Esophagus muscularis mucosa (tissue), 4 donors: ENCODE measurements at places on chromosomes 11 and 22. TPM values are rescaled to one million over a fixed set of nuclear protein-coding genes. Genes with fewer than 3 reads are reported as not detected.
A peak's percentile ranks its signal among the peaks of the same experiment; 100 is the strongest.

- H3K36me3 ChIP-seq: peaks cover 24% of the 10 kb centered on the region
- no peak for DNase-seq
- no peak overlapping the region for H3K4me3 ChIP-seq
- no peaks in the 10 kb centered on the region for H3K27me3 ChIP-seq
- no peak overlapping the region for H3K27ac ChIP-seq
- H3K4me1 ChIP-seq: peaks cover 38% of the 10 kb centered on the region
Measured at GRCh38 chr11:12005476-12005875, 3.0 kb downstream of the DKK3 start.

DNA sequence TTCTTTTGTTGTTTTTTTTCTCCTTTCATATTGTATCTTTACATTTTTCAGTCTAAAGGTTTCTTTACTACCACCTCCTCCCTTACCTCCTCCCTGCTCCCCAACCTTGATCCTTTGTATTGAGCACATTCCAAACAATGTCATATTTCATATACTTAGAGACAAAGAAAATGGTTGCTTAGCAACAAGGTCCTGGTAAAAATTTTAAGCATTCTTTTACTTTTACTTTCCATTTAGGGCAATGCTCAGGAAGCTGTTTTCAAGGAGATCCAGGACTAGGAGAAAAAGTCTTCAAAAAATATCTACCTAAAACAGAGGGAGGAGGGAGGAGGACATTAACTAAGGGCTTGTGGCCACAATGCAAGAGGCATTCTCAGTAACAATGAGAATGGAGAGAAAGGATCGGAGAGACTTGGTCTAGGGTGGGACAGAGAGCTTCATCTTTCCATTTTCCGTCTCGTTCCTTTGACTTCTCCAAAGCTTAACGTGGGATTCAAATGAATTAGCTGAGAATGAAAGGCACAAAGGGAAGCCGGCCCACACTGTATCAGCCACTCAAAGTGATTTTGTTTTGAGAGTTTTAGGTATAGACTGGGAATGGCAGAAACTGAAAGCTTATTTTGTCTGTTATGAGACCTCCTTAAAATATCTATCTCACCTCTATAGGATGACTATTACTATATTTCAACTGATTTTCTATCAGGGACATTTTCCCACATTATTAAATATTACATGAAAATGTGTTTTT lies 455.7 kb downstream of the RAB38 start:
- DNase-seq: no peak
- H3K4me3 ChIP-seq: no peak overlapping the region
- no peaks in the 10 kb centered on the region for H3K27me3 ChIP-seq
- no peak overlapping the region for H3K27ac ChIP-seq
- H3K36me3 ChIP-seq: no peaks in the 10 kb centered on the region

GRCh38 chr22:23220485-23221350 lies 40.4 kb downstream of the BCR start:
- H3K4me1 ChIP-seq: peaks cover 99% of the 10 kb centered on the region
- H3K27ac ChIP-seq: peak overlapping the region; percentile 33
- no peak for DNase-seq
- H3K27me3 ChIP-seq: no peaks in the 10 kb centered on the region
- H3K36me3 ChIP-seq: no peaks in the 10 kb centered on the region

GRCh38 chr22:26970809-26971394 lies 313.5 kb downstream of the MIAT start:
- no peak overlapping the region for H3K27ac ChIP-seq
- no peaks in the 10 kb centered on the region for H3K4me1 ChIP-seq
- H3K36me3 ChIP-seq: no peaks in the 10 kb centered on the region
- no peaks in the 10 kb centered on the region for H3K27me3 ChIP-seq

- DNase-seq: peak; percentile 89
- no peaks in the 10 kb centered on the region for H3K27me3 ChIP-seq
- H3K4me1 ChIP-seq: peaks cover 52% of the 10 kb centered on the region
- H3K4me3 ChIP-seq: peak overlapping the region; percentile 47
- peak overlapping the region; percentile 91 for H3K27ac ChIP-seq
Measured at GRCh38 chr11:2777871-2778629, 78.3 kb upstream of the KCNQ1OT1 start.

DNA sequence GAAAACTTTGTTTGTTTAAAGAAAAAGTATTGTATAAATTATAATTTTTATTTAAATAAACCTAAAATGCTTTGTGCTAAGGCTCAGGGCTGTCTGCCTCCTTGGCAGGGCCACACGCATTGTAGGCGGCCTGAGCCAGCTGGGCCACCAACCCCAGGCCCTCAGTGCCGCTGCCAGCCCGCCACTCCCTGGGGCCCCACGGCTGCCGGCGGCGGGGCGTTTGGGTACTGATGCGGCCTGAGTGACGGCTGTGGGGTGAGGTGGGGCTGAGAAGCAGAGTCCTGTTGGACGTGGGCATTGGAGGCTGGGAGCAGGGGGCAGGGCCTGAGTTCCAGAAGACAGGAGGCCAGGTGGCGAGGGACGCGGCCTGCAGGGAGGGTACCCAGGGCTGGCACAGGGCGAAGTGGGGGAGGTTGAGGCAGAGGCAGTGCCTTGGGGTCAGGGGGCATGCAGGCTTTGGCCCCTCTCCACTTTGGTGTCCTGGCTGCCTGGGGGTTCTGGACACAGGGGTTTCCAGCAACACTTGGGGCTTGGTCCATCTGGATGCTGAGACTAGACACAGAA lies 58.3 kb downstream of the CERK start:
- no peak overlapping the region for H3K4me3 ChIP-seq
- peak overlapping the region; percentile 57 for H3K27ac ChIP-seq
- no peak for DNase-seq
- peaks cover 31% of the 10 kb centered on the region for H3K36me3 ChIP-seq
- H3K27me3 ChIP-seq: no peaks in the 10 kb centered on the region
- peaks cover 19% of the 10 kb centered on the region for H3K4me1 ChIP-seq

GRCh38 chr11:86990515-86990914 lies 35.3 kb upstream of the FZD4 start:
- DNase-seq: no peak
- H3K4me1 ChIP-seq: peaks cover 11% of the 10 kb centered on the region
- H3K36me3 ChIP-seq: no peaks in the 10 kb centered on the region
- H3K27ac ChIP-seq: no peak overlapping the region
- H3K27me3 ChIP-seq: no peaks in the 10 kb centered on the region

- peak overlapping the region; percentile 43 for H3K4me3 ChIP-seq
- no peaks in the 10 kb centered on the region for H3K36me3 ChIP-seq
- no peak for DNase-seq
- no peaks in the 10 kb centered on the region for H3K27me3 ChIP-seq
- peak overlapping the region; percentile 95 for H3K27ac ChIP-seq
- H3K4me1 ChIP-seq: peaks cover 60% of the 10 kb centered on the region
Measured at GRCh38 chr22:42994917-42995562, 19.9 kb downstream of the PACSIN2 start.

- no peaks in the 10 kb centered on the region for H3K27me3 ChIP-seq
- H3K4me1 ChIP-seq: peaks cover 36% of the 10 kb centered on the region
- no peak overlapping the region for H3K4me3 ChIP-seq
- no peaks in the 10 kb centered on the region for H3K36me3 ChIP-seq
- no peak for DNase-seq
Measured at GRCh38 chr11:35360055-35360530, 59.3 kb downstream of the SLC1A2 start.

DNA sequence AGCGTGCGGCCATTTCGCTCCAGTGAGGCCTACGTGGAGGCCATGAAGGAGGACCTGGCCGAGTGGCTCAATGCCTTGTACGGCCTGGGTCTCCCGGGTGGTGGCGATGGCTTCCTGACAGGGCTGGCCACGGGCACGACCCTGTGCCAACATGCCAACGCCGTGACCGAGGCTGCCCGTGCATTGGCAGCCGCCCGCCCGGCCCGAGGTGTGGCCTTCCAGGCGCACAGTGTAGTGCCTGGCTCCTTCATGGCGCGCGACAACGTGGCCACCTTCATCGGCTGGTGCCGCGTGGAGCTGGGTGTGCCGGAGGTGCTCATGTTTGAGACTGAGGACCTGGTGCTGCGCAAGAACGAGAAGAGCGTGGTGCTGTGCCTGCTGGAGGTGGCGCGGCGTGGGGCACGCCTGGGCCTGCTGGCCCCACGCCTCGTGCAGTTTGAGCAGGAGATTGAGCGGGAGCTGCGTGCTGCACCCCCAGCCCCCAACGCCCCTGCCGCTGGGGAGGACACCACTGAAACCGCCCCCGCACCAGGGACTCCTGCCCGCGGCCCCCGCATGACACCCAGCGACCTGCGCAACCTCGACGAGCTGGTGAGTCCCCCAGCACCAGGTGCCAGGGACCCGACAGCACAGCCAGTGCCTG lies 1.8 kb downstream of the GAS2L1 start:
- H3K4me1 ChIP-seq: peaks cover 70% of the 10 kb centered on the region
- H3K27me3 ChIP-seq: no peaks in the 10 kb centered on the region
- peak overlapping the region; percentile 88 for H3K4me3 ChIP-seq
- H3K27ac ChIP-seq: peak overlapping the region; percentile 92

DNA sequence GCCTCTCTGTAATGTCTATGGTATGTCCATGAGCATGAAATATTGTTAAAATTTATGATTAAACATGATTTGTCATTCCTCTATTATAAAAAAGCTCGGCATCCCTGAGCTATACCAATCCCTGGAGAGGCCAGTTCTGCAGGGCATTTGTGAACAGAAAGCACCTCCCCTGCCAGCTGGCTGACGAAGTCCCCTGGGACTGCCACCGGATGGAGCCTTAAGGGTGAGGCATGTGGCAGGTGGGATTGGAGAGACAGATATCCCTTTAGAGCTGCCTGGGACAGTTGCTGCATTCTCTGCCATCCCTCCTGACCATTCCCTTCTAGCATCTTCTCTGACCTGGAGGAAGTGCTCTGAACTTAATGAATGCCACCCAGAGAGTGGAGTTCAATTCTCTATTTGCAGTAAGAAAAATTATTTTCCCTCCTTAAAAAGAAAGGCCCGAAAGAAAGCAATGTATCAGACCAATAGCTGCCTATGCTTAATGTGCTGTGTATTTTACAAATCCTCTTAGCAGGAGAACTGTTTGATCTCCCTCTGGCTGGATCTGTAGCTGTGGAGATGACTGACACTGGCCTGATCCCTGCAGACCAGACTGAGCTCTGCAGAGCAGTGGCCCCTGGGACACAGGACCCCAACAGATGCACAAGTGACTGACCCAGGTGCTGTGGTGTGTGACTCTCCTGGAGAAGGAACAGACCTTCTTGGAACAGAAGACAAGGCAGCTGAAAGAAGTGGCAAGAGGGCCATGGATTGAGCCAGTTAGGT lies 219.0 kb upstream of the NAV2 start:
- no peaks in the 10 kb centered on the region for H3K36me3 ChIP-seq
- no peak for DNase-seq
- H3K4me1 ChIP-seq: no peaks in the 10 kb centered on the region

- DNase-seq: no peak
- H3K36me3 ChIP-seq: peaks cover 41% of the 10 kb centered on the region
- no peak overlapping the region for H3K4me3 ChIP-seq
- no peak overlapping the region for H3K27ac ChIP-seq
- no peaks in the 10 kb centered on the region for H3K4me1 ChIP-seq
- no peaks in the 10 kb centered on the region for H3K27me3 ChIP-seq
Measured at GRCh38 chr11:17314232-17314547, 37.4 kb upstream of the NCR3LG1 start.

GRCh38 chr11:59756845-59757244 lies 1.7 kb downstream of the STX3 start:
- no peaks in the 10 kb centered on the region for H3K36me3 ChIP-seq
- H3K4me3 ChIP-seq: no peak overlapping the region
- H3K4me1 ChIP-seq: peaks cover 43% of the 10 kb centered on the region
- H3K27me3 ChIP-seq: no peaks in the 10 kb centered on the region
- DNase-seq: no peak

DNA sequence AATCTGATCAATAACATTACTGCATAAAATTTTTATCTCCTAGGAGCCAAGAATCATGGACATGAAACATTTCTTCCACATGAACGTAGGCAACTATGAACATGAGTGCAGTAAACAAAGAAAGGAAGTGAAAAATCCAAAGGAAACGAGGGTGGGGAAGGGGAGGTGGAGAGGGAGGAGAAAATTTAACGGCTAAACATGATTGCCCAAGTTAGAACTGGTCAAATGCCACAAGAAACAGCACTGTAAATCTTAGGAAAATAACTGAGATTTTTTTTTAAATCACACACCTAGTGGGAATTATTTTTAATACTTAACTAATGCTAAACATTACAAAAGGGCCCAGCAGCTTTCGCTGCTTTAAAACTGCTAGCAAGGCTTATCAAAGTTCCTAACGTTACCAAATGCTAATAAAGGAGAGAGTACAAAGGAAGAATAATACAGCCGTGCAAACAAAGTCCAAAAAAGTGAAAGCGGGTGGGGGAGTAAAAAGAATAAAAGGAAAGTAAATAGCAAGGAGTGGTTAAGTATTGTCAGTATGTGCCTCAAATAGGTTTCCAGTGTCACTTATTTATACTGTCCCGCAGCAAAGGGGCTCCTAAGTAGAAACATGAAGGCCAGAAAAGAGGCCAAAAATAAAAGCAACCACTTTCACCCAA lies 13.7 kb downstream of the NARS2 start:
- DNase-seq: no peak
- peak overlapping the region; percentile 9 for H3K4me3 ChIP-seq
- H3K4me1 ChIP-seq: peaks cover 25% of the 10 kb centered on the region
- H3K27ac ChIP-seq: peak overlapping the region; percentile 21
- H3K36me3 ChIP-seq: peaks cover 16% of the 10 kb centered on the region

- H3K4me3 ChIP-seq: no peak overlapping the region
- no peaks in the 10 kb centered on the region for H3K27me3 ChIP-seq
- no peaks in the 10 kb centered on the region for H3K4me1 ChIP-seq
- H3K27ac ChIP-seq: no peak overlapping the region
Measured at GRCh38 chr11:130763087-130763980, 152.9 kb downstream of the SNX19 start.

GRCh38 chr11:125141686-125142535 lies 22.6 kb upstream of the PKNOX2 start:
- peaks cover 7% of the 10 kb centered on the region for H3K4me1 ChIP-seq
- no peak for DNase-seq
- no peaks in the 10 kb centered on the region for H3K36me3 ChIP-seq
- H3K27me3 ChIP-seq: no peaks in the 10 kb centered on the region

DNA sequence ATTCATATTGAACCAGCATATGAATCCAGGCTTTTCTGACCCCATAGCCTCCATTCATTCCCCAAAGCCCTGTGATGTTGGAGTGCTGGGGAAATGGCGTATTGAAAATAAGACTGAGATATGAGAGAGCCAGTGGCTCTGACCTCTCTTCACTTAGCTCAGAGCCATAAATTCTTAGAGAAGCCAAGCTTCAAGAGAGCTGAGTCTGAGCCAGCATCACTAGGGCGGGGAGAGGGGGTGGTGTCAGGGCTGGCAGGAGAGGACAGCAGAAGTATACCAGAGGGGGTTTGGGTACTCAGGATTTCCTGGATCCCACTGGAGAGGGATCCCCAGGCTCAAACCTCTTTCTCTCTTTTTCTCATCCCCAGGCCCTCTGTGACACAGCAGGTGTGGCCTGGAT lies 16.7 kb upstream of the MOGAT2 start:
- H3K4me1 ChIP-seq: peaks cover 2% of the 10 kb centered on the region
- DNase-seq: no peak
- no peak overlapping the region for H3K4me3 ChIP-seq
- H3K27me3 ChIP-seq: no peaks in the 10 kb centered on the region
- H3K27ac ChIP-seq: no peak overlapping the region

Gene PLAAT4
- 13.9 TPM for total RNA-seq

Gene GAL
- 10.2 TPM for total RNA-seq

Gene LIF
- total RNA-seq: 4.8 TPM

Gene C11orf21
- total RNA-seq: 0.83 TPM

Gene GGTLC3
- not detected for total RNA-seq

Gene CYB5R2
- 2.5 TPM for total RNA-seq

Gene PATE2
- not detected for total RNA-seq

Gene KCNQ1OT1
- 0.97 TPM for total RNA-seq
